ENCODE measurements at places on chromosomes 3 and 15. TPM values are rescaled to one million over a fixed set of nuclear protein-coding genes. Genes with fewer than 3 reads are reported as not detected.

GRCh38 chr15:67267951-67268941, 13.7 kb downstream of the IQCH start:
- DNase-seq = no peak

GRCh38 chr3:88784925-88785324, 322.5 kb upstream of the EPHA3 start:
- DNase-seq = no peak

DNA sequence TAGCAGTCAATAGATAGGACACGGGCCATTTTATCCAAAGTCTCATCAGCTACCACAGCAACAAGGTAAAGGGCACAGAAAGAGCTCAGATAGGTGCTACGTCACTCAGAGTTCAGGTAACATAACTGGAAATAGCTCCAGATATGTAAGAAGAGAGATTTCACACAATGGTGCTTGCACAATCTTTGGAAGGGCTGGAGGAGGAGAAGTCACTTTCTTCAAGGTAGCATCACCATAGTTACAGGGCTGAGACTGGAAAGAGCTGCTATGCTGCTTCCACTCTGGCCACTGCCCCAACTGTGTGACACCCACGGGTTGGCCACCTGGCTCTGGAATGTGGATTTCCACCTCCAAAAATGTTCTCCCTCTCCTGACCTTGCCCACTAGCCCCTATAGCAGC, 448.8 kb upstream of the THBS1 start:
- DNase-seq = no peak

DNA sequence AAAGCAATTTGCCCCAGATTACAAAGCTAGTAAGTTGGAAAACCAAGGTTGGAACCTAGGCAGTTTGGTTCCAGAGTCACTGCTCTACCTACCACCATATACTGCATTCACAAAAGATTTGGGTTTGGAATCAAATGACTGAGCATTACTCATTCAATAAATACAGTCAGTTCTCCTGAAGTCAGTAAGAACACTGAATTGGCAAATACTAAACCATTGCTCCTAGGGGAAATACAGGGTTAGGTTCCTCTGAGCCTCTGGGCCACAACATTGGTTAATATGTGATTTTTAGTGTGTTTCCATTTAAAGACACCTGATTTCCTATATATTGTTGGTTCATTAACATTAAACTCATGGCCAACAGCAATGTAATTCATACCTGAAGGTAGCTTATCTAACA, 2.1 kb upstream of the EIF5A2 start:
- no peak for DNase-seq

DNA sequence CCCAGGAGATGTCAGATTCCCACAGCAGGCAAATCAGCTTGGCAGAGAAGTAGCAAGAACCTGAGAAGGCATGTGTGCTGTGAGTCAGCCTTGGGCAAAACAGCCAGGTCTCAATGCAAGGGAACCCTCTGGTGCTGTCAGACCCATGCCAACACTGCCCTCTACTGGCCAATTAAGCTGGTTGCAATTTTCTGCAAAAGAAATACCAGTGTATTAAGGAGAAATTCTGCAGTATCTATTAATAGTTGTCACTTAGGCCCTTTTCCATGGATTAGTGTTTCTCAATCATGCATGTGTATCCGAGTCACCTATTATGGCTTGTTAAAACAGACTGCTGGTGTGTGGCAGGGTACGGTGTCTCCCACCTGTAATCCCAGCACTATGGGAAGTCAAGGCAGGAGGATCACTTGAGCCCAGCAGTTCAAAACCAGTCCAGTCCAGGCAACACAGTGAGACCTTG, 26.2 kb downstream of the MAP4 start:
- DNase-seq = peak; percentile 79

Gene EOGT
- total RNA-seq = 37.4 TPM

Gene GPR15
- total RNA-seq = 0.36 TPM

Gene UBA7
- total RNA-seq = 73.9 TPM

Gene TF
- total RNA-seq = 40.6 TPM

All from sciatic nerve (tissue), 2 donors.